Cortex of kidney (tissue), 1 donor: ENCODE measurements at places on chromosomes 1 and 21.

DNA sequence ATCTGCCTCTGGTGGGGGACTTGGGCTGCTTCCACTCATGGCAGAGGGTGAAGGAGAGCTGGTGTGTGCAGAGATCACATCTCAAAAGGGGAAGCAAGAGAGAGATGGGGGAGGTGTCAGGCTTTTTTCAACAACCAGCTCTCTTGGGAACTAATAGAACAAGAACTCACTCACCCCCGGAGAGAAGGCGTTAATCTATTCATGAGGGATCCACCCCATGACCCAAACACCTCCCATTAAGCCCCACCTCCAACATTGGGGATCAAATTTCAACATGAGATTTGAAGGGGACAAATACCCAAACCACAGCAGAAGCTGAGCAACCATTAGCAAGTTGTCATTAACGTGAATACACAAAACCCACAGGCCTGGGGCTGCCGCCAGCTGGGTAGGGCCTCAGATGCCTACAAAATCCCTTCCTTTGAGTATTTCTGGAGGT lies 12.0 kb upstream of the VWA5B1 start:
- DNase-seq = no peak

DNA sequence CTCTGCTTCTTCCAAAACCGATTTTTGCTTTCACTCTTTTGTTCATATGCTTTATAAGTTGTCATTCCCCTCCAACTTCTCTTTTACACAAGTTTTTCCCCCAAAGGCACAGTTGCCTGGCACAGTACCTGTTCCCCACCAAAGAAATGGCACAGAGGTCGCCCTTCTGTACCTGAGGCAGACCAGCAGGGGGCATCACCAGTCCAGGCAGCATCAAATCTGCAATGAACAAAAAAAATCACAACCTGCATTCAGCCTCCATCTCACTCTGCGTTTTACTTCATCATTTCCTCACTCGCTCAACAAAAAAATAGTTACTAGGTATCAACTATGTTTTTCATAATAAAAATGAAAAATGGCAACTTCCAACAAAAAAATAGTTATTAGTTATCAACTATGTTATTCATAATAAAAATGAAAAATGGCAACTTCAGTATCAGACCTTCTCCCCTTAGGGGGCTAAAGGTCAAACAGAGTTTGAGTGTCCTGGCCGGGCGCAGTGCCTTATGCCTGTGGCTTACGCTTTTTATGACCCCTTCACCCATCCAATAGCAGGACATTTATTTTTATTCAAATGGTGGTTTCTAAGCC lies 4.1 kb downstream of the EIF2D start:
- DNase-seq = no peak

DNA sequence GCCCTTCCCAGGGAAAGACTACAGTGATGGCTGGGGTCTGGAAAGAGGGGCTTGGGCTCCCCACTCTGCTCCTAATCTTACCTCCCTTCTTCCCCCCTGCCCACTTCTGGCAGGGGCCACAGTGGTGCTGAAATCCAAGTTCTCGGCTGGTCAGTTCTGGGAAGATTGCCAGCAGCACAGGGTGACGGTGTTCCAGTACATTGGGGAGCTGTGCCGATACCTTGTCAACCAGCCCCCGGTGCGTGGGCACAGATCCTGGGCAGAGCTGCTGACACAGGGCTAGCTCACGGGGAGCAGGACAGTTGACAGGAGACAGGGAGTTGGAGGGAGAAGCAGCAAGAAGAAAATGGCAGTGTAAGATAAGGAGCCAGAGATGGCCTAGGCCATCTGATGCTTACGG lies 2.4 kb downstream of the SLC27A3 start:
- no peak for DNase-seq

DNA sequence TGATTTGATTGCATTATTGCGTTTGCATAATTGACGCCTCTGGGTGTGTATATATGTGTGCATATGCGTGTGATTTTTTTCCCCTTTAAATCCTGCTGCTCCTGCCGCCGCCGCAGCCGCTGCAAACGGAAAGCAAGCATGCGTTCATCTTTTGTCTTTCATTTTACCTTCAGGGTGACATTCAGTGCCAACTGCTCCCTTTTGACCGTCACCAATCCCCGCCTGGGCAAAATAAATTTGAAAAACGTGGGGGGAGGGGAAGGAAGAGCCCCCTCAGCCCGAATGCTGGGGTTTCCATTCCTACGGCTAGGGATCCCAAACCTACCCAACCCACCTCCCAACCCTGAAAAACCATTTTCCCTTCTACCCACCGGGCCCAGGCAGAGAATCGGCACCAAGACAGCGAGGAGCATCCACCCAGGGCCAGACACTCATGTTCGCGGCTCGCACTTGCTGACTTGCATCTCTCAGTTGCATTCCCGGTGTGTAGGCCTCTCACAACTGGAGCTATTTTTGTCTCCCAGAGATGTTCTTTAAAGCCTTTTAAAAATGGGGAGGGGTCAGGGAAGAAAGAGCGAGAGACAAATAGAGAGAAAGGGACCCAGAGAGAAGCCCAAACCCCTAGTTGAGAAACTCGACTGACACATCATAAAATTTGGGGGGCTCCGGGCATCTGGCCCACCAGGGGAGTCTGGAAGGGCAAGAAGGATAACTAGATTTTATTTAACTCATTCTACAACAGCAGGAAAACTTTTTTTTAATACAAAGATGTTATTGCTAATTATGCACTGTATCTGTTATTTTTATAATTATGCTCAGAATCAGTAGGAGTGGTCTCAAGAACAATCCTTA lies 367.1 kb upstream of the ESRRG start:
- DNase-seq = no peak

DNA sequence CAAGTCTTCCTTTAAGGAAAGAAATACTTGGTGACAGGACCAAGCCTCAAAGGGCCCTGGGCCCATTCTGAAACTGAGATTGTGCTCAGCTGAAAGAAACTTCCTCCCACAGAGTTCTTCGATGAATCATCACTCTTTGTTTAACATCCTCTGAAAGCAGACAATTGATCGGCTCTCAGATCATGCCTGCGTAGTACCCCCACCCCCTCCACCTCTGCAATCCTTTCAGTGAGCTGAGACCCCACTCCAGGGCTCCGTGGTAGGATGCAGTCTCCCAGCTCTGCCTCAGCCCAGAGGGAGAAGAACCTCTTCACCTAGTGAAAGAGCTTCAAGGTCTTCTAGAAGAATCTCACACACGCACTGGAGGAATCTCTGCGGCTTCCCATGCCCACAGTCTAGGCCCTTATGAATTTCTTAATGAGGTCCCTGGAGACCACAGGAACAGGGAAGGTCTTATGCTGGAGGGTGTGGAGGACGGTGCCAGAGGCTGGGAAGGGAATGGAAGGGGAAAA lies 104.9 kb upstream of the SOD1 start:
- DNase-seq = no peak

- DNase-seq = no peak
Observed at GRCh38 chr1:234844479-234845031, 234.6 kb upstream of the IRF2BP2 start.

DNA sequence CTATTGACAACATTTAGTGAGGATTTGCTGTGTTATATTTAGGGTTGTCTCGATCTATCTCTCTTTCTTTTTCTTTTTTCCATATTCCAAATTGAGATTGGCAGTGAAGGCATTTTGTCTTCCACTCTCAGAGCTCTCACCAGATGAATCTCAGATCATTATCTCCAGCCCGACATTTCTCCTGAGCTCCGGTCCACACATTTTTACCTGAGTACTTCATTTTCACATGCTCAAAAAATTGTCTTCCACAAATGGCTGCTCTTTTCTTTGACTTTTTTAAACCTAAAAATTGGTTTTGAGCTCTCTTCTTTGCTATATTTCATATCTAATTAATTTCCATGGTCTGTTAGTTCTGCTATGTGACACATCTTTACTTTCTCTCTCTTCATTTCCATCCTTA lies 56.9 kb upstream of the ASB17 start:
- no peak for DNase-seq

GRCh38 chr1:175599212-175599705 lies 144.1 kb downstream of the TNR start:
- no peak for DNase-seq

DNA sequence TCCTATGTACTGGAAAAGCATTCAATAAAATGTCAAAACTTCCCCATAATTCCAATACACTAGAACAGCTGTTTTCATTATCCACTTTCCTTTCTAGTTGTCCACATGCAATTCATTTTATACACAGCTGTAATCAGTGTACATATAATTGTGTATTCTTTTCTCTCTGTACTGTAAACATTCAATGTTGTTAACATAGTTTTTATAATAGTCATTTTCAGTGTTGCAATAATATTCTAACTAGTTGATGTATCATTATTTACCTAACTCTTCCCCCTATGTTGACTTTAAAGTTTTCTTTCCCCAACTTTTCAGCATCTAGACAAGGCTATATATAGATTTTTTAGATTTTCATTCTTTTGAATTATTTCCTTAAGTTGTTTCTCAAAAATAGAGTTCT lies 44.4 kb downstream of the DIPK1A start:
- DNase-seq = no peak

- no peak for DNase-seq
Observed at GRCh38 chr1:61247881-61248752, 165.8 kb downstream of the NFIA start.

GRCh38 chr1:67970088-67970487 lies 80.3 kb downstream of the DIRAS3 start:
- DNase-seq = no peak

DNA sequence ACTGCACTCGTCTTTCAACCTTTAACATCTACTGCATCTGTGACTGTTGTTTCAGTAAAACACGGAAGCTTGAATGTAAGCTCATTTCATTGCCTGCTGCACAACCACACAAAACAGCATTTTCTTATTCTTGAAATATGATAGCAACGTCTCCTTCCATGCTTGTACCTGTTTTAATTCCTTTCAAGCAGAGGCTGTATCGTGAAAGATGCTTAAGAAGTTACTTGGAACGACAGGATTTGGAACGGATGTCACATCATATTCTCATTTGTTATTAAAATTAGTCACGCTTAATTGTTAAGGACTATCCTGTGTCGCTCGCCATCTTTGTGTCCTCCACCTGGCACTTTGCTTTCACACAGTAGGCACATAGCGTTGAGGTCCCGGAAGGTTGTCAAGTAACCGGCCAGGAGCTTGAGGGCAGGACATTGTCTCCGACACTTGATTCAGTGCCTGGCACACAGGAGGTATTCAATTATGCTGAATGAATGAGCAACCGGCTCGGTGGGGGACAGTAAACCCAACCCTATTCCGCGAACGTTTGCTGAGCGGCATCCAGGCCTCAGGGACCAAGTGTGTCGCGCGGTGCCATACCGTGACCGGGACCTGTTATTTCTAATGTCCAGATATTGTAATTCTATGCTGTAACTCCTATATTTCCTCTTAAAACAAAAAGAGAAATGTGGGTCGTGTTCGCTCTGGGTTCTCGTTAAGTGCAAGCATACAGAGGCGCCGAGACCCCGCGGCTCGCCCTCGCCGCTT lies 499 bp upstream of the SH3GLB1 start:
- DNase-seq = no peak

DNA sequence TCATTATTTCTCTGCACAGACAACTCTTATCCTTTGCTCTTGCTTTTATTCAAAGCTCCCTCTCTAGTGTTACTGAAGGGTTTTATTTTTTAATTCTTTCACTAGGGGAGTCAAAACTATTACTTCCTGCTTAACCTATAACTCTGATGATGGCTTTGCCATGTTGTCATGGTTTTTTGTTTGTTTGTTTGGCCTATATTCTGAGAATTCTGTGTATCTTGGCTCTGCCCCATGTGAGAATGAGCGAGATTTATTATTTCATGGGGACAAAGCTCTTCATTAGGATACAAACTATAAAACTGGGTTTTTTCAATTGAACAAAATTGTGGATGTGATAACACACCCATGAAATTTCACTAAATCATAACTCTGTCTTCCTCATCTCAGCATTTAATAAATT lies 190.5 kb upstream of the C1orf105 start:
- DNase-seq = no peak

- DNase-seq = no peak
Observed at GRCh38 chr21:27734146-27734545, 767.3 kb upstream of the ADAMTS5 start.

GRCh38 chr21:41375875-41376274 lies 14.0 kb downstream of the MX2 start:
- DNase-seq = no peak

DNA sequence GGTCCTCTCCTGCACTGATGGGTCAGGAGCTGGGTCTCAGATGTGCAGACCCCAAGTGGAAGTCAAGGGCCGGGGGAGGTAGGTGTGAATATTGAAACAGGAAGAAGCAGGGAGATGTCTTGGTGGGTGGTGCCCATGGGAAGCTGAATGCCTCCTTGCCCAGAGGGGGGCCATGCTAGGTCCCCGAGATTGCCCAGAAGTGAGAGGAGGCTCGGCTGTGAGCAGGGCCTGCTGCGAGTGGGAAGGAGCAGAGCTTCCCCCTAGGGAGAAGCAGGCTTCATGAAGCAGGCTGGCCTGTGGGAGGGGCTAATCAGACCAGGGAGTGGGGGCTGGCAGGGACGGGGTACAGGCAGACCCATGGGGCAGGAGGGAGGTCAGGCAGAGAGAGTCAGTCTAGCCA lies 87.6 kb downstream of the ACTL8 start:
- no peak for DNase-seq

- DNase-seq = no peak
Observed at GRCh38 chr1:159261721-159262494, 40.2 kb upstream of the FCER1A start.

- no peak for DNase-seq
Observed at GRCh38 chr1:155179112-155180031, 5.7 kb downstream of the TRIM46 start.

GRCh38 chr1:26360807-26361604 lies 7.1 kb upstream of the CRYBG2 start:
- DNase-seq = no peak

- DNase-seq = no peak
Observed at GRCh38 chr1:187862506-187862905, 1033.8 kb downstream of the PLA2G4A start.

GRCh38 chr21:45957981-45958600 lies 23.5 kb upstream of the COL6A1 start:
- no peak for DNase-seq

DNA sequence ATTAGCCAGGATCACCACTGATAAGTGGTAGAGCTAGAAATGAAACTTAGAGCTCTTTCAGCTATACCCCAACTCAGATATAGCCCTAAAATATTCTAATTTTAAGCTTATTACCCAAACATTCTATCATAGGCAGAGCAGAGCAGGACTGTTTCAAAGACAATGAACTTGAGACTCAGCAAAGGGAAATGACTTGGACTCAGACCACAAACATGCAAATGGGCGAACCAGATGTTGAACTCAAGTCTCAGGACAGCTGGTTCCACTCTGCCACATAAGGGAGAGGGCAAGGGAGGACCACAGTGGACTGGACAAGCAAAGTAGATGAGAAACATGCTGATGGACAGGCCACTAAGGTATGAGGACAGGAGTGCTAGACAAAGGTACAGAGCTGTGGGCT lies 315.3 kb downstream of the OMA1 start:
- DNase-seq = no peak

- no peak for DNase-seq
Observed at GRCh38 chr1:1623631-1624442, 8.1 kb upstream of the MMP23B start.

GRCh38 chr1:235275836-235276235 lies 52.1 kb downstream of the ARID4B start:
- no peak for DNase-seq

- DNase-seq = no peak
Observed at GRCh38 chr1:113745425-113745824, 13.9 kb downstream of the PHTF1 start.
